ENCODE measurements at places on chromosomes 7 and 10.
A peak's percentile ranks its signal among the peaks of the same experiment; 100 is the strongest.

GRCh38 chr10:78004215-78005026, 24.9 kb downstream of the POLR3A start:
- peak; percentile 45 for DNase-seq

- no peak for DNase-seq
These were observed 11.6 kb downstream of the CRPPA start for GRCh38 chr7:16409777-16410176.

DNA sequence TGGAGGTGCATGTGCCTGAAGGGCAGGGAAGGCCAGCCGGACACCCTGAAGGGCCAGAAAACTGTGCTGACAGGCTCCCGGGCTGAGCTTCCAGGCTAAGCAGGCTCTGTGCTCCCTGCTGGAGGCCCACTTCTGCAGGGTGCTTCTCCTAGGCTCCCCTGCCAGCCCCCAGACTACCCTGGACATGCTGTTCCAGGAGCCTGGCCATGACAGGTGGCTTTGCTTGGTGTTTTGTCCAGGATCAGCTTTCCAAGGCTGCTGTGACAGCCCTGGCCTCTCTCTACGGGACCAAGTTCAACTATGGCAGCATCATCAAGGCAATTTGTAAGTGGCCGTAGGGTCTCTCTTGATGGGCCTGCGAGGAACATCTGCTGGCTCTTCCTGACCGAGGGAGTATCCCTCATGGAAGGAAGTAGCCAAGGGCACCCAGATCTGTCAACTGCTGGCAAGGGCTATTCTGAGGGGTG, 5.3 kb downstream of the CPA1 start:
- DNase-seq, result no peak

DNA sequence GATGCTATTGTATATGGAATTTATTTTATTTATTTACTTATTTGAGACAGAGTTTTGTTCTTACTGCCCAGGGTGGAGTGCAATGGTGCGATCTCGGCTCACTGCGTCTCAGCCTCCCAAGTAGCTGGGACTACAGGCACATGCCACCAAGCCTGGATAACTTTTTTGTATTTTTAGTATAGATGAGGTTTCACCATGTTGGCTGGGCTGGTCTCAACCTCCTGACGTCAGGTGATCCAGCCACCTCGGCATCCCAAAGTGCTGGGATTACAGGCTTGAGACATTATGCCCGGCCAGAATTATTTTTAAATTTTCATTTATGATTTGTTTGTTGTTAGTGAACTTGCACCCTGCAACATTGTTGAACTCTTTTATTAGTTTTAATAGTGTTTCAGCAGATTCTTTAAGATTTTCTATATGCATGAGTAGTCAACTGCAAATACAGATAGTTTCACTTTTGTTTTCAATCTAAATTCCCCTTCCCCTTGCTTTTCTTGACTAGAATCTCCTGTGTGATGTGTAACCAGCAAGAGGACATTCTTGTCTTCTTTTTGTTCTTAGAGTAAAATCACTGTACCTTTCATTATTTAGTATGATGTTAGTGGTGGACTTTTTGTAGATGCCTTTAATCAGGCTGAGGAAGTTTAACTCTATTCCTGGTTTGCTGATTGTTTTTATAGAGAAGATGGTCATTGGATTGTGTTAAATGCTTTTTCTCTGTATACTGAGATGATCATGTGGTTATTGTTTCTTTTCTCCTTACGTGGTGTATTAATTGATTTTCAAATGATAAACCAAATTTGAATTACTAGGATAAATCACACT, 27.8 kb downstream of the ZNF33A start:
- no peak for DNase-seq

- no peak for DNase-seq
These were observed 23.9 kb downstream of the ST7 start for GRCh38 chr7:116977172-116977571.

- DNase-seq, result no peak
These were observed 185.4 kb upstream of the PFKP start for GRCh38 chr10:2881720-2882620.

GRCh38 chr7:32088451-32088881, 18.3 kb upstream of the PDE1C start:
- no peak for DNase-seq

- DNase-seq, result no peak
These were observed 123.6 kb upstream of the TMEM72 start for GRCh38 chr10:44787480-44788075.

DNA sequence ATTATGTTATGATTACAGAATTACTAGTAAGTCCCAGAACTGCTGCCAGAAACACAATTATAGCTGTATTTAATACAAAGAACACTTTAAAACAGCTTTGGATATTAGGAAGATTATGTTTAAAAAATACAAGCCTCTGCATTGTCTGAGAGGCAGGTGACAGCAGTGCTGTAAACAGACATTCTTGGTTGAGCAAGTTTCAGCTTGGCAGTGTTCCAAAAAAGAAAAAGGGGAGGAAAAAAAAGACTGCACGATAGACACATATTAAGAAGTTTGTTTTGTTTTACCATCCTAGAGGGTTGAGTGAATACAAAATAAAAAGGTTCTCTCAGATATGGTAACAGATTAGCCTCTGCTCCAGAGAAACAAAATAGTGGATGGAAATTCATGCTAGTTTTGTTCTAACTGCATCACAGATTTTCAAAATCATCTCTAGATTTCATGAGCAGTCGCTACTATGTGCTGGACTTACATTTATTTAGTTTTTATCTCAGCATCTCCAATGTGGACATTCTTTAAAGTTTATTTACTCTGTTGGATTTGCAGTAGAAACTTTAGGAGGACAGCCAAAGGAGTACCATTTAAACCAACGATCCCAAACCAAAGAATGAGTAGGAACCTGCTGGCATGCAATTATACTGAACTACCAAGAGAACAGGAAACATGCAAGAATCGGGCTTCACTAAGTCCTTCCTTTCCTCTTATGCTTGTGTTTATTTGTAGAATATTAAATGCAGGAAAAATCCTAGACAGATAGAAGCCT, 9.0 kb downstream of the FAM204A start:
- peak; percentile 85 for DNase-seq

GRCh38 chr10:89256962-89257361, 5.4 kb upstream of the LIPA start:
- no peak for DNase-seq

- no peak for DNase-seq
These were observed 62.0 kb upstream of the PODXL start for GRCh38 chr7:131618391-131618790.

- DNase-seq, result no peak
These were observed 69.3 kb downstream of the ADRA2A start for GRCh38 chr10:111146025-111146640.
